ENCODE measurements at places on chromosomes 16 and 17.

DNA sequence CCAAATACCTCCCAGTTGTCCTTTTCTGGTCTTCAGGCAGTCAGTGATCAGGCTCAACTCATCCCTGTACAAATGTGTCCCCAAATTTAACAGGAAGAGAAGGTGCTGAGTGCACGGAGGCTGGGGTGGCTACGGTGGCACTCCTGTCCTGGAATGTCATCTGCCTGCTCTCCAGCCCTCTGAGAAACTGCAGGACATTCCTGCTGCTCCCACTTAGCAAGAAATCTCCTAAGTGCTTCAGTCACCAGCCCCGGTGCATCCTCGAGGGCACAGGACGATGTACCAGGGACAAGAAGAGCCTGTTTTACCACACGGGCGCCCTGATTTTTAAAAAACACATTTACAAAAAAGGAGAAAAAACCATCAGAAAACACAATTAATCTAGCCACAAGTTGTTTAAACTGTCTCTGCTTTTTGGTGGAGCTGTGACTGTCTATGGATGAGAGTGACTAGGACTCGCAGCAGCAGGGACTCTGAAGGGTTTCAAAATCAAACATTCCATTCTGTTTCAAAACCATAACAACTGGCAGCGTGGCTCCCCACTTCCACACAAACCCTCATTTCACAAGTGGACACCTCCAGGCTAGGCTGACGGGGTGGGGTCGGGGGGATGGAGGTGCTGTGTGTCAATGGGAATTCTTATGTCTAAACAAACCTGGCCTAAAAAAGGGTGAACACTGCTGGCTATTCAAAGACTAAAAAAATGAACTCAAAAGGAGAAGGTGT lies 65.3 kb upstream of the CNEP1R1 start:
- DNase-seq: no peak

GRCh38 chr16:3674513-3675295 lies 20.2 kb downstream of the DNASE1 start:
- no peak for DNase-seq

DNA sequence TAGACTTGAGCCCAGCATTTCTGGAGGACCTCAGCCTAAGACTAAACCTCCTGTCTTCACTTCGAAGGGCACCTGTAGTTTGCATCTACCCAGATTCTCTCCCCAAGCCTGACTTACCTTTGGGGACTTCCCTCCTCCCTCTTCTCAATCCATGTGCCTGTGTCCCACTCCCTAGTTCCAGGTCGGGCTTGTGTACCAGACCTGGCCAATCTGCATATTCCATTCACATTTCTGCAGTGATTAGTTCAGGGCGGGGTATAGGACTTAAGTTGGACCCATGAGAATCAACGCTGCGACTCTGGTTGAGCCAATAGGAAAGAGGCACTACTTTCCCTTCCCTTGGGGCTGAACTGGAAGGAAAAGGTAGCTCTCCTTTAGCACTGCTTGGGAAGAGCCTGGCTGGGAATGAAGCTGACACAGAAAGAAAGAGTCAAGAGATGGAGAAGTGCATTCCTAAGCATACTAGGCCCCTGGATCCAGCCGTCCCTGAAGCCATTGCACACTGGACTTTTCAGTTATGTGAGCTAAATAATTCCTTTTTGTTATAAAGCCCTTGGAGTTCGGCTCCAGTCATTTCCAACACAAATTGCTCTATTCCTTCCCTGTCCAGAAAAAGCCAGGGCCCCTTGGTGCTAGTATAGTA lies 2.5 kb downstream of the TRADD start:
- no peak for DNase-seq

DNA sequence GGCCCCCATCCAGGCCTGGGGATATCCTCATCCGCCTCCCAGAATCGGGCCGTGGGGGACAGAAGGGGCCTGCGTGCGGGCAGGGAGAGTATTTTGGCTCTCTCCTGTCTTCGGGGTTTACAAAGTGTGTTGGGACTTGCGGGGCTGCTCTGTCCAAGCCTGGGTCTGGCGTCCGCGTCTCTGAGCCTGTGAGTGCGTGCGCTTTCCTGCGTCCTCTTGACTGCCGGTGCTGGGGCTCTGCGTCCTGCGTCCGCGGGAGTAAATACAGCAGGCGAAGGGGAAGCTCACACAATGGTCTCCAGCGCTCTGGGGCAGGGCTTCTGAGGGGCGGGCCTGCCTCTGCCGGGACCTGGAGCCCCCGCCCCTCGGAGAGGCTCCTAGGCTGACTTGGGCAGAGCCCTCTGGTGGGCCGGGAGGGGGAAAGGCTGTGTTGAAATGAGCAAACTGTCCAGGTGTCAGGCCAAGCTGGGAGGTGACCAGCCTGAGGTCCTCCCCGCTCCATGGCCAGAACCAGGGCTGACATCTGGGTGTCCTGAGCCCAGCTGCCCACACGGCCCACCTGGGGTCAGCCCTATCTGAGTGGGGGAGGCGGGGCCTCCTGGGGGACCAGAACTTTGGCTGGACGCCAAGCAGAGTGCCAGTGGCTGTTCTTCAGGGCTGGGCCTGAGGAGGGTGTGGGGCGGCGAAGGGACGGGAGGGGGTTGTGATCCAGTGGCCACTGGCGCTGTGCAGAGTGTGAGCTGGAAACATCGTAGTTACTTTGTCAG lies 233.6 kb downstream of the SEC14L1 start:
- DNase-seq: peak; percentile 92

DNA sequence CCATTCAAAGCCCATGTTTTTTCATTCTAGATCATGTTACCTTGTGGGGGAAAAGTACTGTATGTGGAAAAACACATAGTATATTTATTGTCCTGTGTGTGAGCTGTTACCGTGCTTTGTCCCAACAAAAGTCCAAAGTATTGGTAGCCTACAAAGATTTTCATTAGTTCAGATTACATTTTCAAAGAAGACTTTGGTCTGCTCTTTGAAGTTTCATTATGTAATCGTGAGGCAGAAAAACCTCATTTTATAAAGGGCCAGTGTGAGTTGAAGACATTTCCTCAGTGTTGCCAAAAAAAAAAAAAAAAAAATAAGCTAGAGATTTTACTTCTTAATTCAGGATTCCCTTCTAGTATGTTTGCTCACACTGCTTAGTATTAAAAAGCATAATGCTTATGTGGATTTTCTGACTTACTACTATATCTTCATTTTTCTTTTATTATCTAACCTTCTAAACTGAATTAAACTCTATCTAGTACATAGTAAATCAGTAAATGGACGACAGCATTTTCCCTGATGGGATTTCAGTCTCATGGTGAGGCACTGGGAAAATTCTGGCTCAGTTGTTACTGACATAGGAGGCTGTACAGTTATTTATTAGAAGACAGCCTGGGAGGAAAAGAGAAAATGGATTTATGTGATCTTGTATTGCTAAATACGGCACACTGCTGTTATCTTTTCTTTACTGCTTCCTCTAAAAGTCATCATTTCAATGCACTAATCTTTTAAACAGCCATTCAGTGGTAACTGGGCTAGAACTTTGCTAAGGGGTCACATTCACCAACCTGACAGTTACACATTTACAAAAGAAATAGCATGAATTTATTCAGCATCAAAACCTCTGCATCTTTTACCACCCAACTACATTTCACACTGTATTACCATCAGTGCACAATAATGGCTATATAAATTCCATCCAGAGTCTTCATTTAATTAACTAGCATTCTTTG lies 100.6 kb downstream of the STXBP4 start:
- DNase-seq: no peak

DNA sequence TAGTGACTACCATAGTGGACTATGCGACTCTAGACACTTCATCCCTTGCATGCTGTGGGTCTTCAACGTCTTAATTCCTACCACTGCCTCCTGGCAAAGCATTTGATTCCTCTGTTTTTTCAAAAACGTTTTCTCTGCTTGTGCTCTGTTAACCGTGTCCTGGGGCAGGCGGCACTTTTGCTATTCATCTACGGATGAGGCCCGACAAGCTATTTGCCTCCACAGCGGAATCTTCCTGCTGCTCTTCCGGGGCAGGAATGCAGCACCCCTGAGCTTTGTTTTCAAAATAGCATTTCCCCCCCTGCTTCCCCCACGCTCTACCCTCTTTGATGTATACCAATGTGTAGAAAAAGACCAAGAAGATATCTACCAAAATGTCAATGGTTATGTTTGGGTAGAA lies 39.8 kb upstream of the METTL16 start:
- no peak for DNase-seq

- DNase-seq: no peak
Observed at GRCh38 chr17:47804461-47804860, 17.1 kb downstream of the OSBPL7 start.

DNA sequence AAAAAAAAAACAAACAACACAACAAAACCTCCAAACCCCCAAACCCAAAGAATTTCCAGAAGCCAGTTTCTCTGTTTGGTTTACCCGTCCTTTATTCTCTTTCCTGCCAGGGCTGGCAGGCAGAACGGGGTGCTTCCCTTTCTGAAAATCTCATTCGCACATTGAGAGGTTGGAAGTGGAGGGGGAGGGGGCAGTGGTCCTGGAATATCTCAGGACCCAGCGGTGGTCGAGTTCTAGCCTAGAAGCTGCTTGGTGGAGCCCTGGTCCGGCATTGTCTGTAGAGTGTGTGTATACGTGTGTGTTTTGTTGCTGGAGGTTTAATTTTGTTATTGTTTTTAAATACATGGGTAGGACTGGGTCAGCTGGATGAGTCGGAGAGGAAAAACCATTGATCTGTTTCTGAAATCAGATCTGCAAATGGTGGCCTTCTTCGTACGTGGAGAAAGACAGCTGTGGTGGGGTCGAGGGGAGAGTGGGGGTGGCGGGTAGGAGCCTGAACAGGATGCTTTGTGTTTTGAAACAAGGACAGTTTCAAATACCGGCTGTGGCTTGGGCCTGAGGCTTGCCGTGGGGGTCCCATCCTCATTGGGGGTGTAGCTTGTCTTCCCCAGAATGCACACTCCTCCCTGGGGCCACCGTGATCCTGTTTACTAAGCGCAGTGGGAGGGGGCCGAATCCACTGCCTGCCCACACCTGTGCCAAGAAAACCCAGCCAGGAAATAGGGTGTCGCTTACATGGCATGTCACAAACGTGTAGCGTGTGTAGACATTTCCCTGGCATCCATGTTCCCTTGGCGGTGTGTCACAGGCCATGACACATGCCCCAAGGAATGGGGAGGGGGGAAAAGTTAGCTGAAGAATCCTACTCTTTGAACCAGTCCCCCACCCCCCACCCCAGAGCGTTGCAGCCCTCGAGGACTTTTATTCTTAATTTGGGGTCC lies 1.6 kb downstream of the CMIP start:
- no peak for DNase-seq

GRCh38 chr16:58461640-58462039 lies 38.3 kb upstream of the NDRG4 start:
- DNase-seq: no peak

GRCh38 chr16:87344165-87344930 lies 27.2 kb upstream of the C16orf95 start:
- DNase-seq: no peak

DNA sequence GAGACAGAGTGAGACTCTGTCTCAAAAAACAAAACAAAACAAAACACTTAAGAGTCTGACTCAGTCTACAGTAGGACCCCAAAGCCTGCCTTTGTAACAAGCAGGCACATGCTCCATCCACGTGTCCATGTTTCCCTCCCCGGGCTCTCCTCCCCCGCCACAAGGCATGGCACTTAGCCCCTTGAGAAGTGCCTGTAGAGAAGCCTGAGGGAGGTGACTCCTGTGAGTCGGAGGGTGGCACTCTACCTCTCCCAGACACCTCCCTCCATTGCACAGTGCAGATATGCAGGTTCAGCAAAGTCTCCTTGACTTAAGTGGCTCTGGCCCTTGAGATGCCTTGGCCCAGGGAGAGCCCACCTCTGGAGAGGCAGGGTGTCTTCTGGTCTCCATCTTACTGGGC lies 6.8 kb downstream of the FHOD1 start:
- DNase-seq: no peak

DNA sequence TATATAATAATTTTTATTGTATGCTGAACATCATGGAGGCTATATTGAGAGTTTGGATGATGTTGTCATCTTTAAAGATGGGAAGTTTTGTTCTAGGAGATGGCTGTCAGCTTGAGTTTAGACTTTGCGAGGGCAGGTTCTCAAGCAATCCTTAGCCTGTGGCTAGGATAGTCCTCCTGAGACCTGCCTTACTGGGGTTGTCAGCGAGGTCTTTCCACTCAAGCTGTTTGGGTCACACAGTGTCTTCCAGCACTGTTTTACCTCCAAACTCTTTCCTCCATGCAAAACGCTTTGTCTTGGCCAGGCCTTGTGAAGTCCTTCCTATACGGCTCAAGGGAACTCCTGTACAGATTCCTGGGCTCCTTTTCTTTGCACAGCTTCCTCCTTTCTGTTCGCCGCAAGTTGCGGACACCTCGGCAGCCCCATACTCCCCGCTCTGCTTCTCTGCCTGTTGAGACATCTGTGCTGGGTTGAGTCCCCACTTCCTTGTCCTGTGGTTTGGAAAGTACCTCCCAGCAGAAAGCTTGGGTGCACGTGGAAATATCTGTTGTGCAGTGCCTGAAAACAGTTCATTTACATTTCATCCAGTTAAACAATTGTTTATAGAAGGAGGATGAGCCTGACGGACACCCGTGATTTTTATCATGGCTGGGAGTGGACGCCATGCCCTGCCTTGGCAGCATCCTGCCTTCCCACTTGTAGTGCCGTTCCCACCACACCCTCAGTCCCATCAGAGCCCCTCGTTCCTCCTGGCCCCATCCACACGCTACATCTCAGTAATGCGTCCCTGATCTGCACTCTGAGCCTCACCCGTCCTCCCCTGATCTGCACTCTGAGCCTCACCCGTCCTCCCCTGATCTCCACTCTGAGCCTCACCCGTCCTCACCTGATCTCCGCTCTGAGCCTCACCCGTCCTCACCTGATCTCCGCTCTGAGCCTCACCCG lies 55.0 kb upstream of the CBFA2T3 start:
- DNase-seq: no peak

- DNase-seq: peak; percentile 48
Observed at GRCh38 chr16:56382901-56383355, 42.4 kb downstream of the AMFR start.

DNA sequence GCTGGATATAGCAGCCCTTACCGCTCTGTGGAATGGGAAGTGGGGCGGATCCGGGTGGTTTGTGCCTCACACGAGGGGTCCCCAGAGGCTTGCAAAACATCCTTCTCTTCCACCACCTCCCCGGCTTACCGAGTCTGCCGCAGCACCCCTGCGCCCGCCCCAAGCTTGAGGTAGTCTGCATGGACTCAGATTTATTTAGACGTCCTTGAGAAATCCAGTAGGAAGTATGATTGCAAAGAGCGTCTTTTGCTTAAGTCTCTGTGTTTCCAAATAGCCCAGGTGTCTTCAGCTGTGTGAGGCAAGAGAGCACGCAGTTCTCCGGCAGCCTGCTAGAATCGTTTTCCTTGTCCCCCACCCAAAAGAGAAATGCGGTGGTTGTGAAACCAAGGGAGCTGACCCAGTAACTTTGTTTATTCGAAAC lies 2.4 kb downstream of the KIAA0513 start:
- DNase-seq: no peak

Measured in fibroblast of pulmonary artery (primary cell).